Dermis blood vessel endothelial cell (primary cell): ENCODE measurements at places on chromosomes 7 and 10. TPM values are rescaled to one million over a fixed set of nuclear protein-coding genes. Genes with fewer than 3 reads are reported as not detected.

DNA sequence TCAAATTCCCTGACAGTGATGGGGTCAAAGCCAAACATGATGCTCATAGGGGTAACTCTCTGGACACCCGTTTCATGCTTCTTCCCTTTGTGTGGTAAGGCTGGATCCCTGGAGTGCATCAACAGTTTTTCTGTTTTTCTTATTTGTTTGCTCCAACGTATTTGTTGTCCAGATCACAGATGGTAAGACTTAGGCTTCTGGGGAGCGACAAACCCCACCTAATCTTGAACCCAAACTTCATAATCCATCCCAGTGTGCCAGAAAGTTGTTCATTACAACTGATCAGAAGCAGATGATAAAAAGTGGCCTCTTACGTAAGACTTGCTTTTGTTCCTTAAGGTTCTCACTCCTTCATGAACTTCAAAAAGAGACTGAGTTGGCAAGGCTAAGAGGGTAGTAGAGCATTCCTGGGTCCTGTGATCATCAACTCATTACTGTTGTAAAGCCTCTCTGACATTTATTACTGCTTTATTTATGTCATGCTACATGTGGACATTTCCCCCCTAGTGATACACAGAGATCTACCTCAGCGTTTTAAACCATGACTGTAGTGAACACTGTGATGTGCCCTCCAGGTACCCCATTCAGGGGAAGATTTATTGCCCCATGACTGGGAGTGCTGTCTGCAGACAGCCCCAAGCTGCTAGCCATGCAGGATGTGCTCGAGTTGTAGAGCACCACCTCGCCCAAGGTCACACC is 125.6 kb downstream of the CCDC71L start:
- no peak for DNase-seq

The TAC1 gene
- not detected in 2 replicates for total RNA-seq

GRCh38 chr7:68107261-68107660 is 1110.6 kb downstream of the TYW1 start:
- DNase-seq = no peak

DNA sequence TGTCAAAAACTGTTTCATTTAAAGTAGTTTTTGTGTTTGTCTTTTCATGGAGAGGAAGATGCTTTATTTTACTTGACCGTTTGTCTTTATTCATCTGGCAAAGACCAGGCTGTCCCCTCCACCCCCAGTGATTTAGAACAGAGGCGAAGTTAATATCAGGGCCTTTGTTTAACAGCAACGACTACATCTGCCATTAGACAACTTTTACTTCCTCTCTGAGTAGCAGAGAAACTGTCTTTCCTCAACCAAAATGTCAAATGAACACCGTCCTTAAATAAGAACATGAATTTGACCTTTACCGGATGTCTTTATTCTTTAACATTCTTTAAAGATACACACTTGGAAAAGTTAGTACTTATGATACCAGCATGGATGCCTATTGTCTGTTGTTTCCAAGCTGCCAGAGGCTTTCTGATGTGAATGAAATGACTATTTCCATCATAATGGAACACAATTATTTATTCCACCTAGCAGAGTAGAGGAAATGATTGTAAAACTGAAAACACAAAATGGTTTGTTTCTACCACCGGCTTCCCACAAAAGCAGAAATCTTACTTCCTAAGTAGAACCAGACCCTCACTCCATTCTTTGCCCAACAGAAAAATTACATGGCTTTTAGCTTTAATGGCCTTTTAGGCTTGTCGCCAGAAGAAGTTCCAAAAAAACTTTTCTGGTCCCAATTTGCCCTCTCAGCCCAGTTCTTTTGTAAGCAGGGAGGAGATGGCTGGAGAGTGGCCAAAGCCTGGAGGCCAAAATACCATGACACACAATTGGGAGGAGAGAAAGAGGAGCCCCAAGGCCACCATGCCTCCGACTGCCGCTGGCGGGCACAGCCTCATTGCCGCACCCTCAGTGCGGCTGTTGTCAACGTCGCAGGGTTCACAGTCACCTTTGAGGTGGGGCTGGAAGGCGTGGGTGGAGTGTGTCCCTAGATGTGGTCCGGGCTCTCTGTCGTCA is 168.5 kb downstream of the TEX36 start:
- no peak for DNase-seq

The MRLN gene
- total RNA-seq = not detected in 2 replicates

DNA sequence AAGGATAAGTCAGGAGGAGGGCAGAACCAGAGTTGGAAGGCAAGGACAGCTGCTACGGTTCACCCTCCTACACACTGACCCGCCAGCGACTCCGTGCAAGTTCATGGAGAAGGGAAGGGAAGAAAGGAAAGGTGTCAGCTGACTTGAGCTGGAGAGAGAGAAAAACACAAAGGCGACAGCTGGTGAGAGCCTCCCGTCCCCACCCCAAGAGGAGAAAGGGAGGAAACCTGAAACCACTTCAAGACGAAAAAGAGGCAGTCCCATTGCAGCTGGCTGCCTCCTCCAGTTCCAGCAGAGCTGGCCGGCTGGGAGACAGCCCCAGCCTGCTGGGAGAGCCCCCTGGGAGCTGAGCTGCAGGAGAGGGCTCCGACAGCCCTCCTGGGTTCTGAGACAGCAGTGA is 75.2 kb downstream of the PARD3 start:
- no peak for DNase-seq

- no peak for DNase-seq
These were observed 104.3 kb downstream of the TYW1 start for GRCh38 chr7:67100956-67101361.
